ENCODE measurements at places on chromosomes 3 and 15. TPM values are rescaled to one million over a fixed set of nuclear protein-coding genes. Genes with fewer than 3 reads are reported as not detected.

CEP70 gene
- polyA plus RNA-seq, result 25.0 TPM

ACTRT3 gene
- 2.5 TPM for polyA plus RNA-seq

INKA1 gene
- polyA plus RNA-seq, result 6.8 TPM

CHRNA3 gene
- not detected for polyA plus RNA-seq

SV2B gene
- 0.12 TPM for polyA plus RNA-seq

LYZL4 gene
- polyA plus RNA-seq, result 0.14 TPM

PLSCR2 gene
- polyA plus RNA-seq, result 0.33 TPM

SLC35G2 gene
- 6.6 TPM for polyA plus RNA-seq

CCNB2 gene
- 2.4 TPM for polyA plus RNA-seq

MESP1 gene
- 1.5 TPM for polyA plus RNA-seq

PP2D1 gene
- not detected for polyA plus RNA-seq

PRKCD gene
- 84.5 TPM for polyA plus RNA-seq

BLM gene
- 8.7 TPM for polyA plus RNA-seq

WDR93 gene
- polyA plus RNA-seq, result 1.4 TPM

XIRP1 gene
- polyA plus RNA-seq, result 0.81 TPM

STRIT1 gene
- not detected for polyA plus RNA-seq

GRAMD2A gene
- 8.4 TPM for polyA plus RNA-seq

PTPRG gene
- 8.5 TPM for polyA plus RNA-seq

NLGN1 gene
- 0.24 TPM for polyA plus RNA-seq

TGM5 gene
- polyA plus RNA-seq, result not detected

CATSPER2 gene
- 2.9 TPM for polyA plus RNA-seq

NOX5 gene
- 0.08 TPM for polyA plus RNA-seq

NEK10 gene
- 5.4 TPM for polyA plus RNA-seq

LDHAL6B gene
- polyA plus RNA-seq, result 0.05 TPM

C2CD4A gene
- polyA plus RNA-seq, result 0.86 TPM

MELTF gene
- polyA plus RNA-seq, result 4.9 TPM

SPESP1 gene
- 1.5 TPM for polyA plus RNA-seq

MEGF11 gene
- polyA plus RNA-seq, result 0.18 TPM

HRG gene
- not detected for polyA plus RNA-seq

UBP1 gene
- polyA plus RNA-seq, result 31.5 TPM

MAP6D1 gene
- 1.8 TPM for polyA plus RNA-seq

IL17RE gene
- polyA plus RNA-seq, result 7.0 TPM

CELSR3 gene
- polyA plus RNA-seq, result 0.71 TPM

UBE2Q2 gene
- polyA plus RNA-seq, result 20.2 TPM

GOLGA6A gene
- 0.03 TPM for polyA plus RNA-seq

HAUS2 gene
- polyA plus RNA-seq, result 13.5 TPM

CA12 gene
- polyA plus RNA-seq, result 46.8 TPM

TOPAZ1 gene
- polyA plus RNA-seq, result not detected

TJP1 gene
- polyA plus RNA-seq, result 20.6 TPM

CGGBP1 gene
- polyA plus RNA-seq, result 34.2 TPM

LPCAT4 gene
- polyA plus RNA-seq, result 14.3 TPM

VWA5B2 gene
- polyA plus RNA-seq, result 0.12 TPM

MST1R gene
- 38.8 TPM for polyA plus RNA-seq

SLC12A1 gene
- polyA plus RNA-seq, result not detected

NEK11 gene
- 4.0 TPM for polyA plus RNA-seq

FANCD2OS gene
- polyA plus RNA-seq, result not detected

SETD2 gene
- 10.4 TPM for polyA plus RNA-seq

ZNF385D gene
- 0.17 TPM for polyA plus RNA-seq

CPLX3 gene
- 0.13 TPM for polyA plus RNA-seq

NIPA2 gene
- polyA plus RNA-seq, result 12.5 TPM

TCF12 gene
- 9.6 TPM for polyA plus RNA-seq

ADAMTS17 gene
- polyA plus RNA-seq, result 0.47 TPM

GABRA5 gene
- not detected for polyA plus RNA-seq

TERC gene
- polyA plus RNA-seq, result not detected

EPHB3 gene
- polyA plus RNA-seq, result 3.1 TPM

AGTR1 gene
- polyA plus RNA-seq, result 4.2 TPM

GPR27 gene
- 0.59 TPM for polyA plus RNA-seq

ARID3B gene
- 10.1 TPM for polyA plus RNA-seq
